Activated T-helper 17 cell treated with anti-CD3 and anti-CD28 coated beads, Interleukin-2, amount 50 U/mL, for 72 hours (primary cell): ENCODE measurements at places on chromosomes 12 and 14. TPM values are rescaled to one million over a fixed set of nuclear protein-coding genes. Genes with fewer than 3 reads are reported as not detected.

- peak; percentile 64 for ATAC-seq
Measured at GRCh38 chr14:92783813-92784431, 10.2 kb upstream of the GOLGA5 start.

DNA sequence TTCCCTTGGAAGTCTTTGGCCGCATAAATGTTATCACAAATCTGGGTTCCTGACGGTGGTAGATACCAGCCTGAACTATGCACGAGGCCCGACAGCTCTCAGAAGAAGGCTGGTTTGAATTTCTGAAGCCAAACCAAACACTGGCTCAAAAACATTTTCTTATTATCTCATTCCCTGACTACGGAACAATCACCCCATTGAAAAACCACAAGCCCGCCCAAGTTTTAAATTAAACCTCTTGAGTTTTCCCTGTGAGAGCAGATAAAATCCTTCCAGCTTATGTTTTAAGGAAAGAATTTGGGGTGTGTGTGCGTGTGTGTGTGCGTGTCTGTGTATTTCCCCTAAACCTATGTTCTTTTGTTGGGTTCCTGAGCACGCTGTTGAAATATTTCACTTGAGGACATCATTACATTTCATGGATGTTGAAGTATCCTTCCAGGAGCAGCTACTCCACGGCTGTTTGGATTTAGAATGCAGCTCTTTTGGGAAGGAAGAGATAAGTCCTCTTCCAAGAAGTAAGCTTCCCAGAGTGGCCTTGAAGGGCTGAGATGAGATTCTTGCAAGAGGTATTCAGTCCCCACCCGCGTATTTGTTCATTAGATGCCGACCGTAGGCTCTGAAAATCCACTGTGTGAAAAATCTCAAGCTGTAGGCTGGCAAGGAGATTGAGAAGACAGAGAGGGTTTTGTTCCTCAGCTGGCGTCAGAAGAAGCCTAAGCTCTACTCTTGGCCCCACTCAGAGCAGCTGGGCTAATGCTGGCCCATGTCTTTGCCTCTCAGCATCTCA is 131.0 kb upstream of the NCOR2 start:
- no peak for ATAC-seq

DNA sequence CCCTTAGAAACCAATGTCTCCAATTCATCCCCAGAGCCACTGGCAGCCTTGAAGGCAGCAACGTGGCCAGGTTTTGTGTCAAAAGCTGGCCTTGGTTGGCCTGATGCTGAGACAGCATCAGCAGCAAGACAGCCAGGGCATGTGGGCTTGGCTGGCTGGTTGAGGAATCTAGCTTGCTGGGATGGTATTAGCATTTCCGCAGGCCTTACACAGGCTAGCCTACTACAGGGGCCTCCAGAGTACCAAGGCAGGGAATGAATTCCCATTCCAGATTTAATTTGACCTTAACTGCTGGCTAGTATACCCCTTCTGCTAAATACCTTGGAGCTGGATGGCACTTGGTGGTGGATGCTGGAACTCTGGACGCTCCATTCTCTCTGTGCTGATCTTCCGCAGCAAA is 15.8 kb downstream of the NGDN start:
- ATAC-seq: no peak

- no peak for ATAC-seq
Measured at GRCh38 chr12:84969226-84969625, 56.6 kb upstream of the SLC6A15 start.

DNA sequence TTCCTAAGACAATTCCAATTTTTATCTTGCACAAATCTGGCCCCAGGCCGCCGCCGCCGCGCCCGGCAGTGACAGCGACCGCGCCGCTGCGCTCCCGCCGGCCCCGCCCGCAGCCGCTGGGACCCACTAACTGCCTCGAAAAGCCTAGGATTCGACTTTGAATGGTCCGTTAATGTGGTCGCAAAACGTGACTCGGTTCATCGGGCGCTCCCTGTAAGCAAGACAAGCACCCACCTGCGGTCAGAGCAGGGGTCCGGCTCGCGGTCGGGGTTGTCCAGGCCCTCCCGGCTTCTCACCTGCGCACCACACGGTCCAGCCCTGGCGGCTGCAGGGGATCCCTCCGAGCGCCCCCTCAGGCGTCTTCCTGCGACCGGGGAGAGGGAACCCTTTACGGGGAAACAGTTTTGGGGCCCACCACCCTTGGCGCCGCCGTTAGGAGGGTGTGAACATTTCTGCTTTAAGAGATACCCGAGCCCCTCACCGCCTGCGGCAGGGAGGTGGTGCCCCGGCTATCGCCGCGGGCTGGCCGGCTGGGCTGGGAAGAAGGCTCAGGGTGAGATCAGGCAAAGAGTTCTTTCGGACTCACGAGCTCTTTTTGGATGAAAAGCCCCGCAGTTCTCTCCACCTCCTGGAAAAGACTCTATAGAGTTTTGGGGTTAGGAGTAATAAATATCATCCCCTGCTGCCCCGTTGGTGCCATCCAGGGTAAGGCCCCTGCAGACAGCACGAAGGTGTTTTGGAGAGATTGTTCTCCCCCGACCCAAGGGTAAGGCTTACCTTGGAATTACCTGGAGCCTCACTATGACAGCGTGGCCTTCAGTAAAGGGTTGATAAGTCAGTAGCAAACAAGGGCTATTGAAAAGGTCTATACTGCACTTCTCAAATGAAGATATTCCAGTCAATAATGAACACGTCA is 13.6 kb upstream of the FOXJ2 start:
- peak; percentile 43 for ATAC-seq

DNA sequence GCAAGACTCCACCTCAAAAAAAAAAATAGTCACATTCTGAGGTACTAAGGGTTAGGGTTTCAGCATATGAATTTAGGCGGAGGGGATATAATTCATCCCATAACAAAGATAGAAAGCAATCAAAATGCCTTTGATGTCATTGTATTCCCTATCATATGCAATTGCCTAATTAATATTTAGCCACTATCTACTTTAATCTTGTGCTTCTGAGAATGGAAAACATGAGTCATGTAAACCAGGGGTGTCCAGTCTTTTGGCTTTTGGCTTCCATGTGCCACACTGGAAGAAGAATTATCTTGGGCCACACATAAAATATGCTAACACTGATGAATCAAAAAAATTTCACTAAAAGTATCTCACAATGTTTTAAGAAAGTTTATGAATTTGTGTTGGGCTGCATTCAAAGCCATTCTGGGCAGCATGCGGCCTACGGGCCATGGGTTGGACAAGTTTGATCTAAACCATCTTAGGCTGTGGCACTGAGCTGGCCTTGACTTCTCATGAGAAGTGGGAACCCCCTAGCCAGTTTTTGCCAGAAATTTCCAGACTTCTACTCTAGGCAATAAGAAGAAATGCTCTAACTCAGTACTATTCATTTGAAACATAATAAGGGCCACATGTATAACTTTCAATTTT is 219.8 kb downstream of the PTPRO start:
- no peak for ATAC-seq

GRCh38 chr14:100374270-100374669 is 51.1 kb downstream of the SLC25A47 start:
- ATAC-seq: no peak

GRCh38 chr12:95506707-95507523 is 33.0 kb downstream of the METAP2 start:
- no peak for ATAC-seq

DNA sequence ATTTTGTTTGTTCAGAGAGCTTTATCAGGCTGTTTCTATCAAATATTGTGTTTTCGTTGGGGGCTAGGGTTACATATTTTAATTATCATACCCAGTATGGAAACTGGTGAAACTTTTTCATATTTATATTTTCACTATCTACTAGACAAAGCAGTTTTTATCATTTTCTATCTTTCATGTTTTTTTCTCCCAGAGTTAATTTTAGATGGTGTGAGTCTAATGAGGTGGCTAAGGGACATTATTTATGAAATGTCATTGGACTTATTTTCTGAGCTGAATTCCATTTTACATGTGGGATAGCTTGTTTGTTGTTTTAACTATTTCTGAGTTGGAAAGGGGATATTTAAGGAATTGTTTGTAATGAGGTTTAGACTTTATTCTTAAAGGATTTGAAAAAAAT is 100.3 kb downstream of the TMTC2 start:
- ATAC-seq: no peak

DNA sequence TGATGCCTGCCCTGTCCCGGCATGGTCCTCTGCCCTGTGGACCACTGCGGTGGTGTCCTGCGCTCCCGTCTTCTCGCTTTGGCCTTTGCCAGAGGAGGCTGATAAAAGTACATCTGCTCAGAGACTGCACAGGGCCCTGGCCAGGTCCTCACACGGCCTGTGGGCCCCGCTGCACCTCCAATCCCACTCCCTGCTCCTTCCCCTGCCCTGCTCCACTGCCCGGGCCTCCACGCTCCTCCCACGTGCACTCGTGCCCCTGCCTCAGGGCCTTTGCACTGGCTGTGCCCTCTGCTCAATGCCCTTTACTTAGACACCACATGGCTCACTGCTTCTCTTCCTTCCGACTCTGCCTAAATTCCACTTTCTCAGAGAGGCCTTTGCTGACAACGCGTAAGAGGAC is 49.3 kb upstream of the BEGAIN start:
- ATAC-seq: no peak

GRCh38 chr14:36320897-36321381 is 502 bp upstream of the MBIP start:
- ATAC-seq: peak; percentile 4

- ATAC-seq: no peak
Measured at GRCh38 chr14:90715495-90715894, 100.7 kb downstream of the TTC7B start.

- ATAC-seq: no peak
Measured at GRCh38 chr14:22822016-22822570, 6.9 kb upstream of the SLC7A7 start.

- no peak for ATAC-seq
Measured at GRCh38 chr14:49363821-49364751, 222.1 kb downstream of the RPS29 start.

DNA sequence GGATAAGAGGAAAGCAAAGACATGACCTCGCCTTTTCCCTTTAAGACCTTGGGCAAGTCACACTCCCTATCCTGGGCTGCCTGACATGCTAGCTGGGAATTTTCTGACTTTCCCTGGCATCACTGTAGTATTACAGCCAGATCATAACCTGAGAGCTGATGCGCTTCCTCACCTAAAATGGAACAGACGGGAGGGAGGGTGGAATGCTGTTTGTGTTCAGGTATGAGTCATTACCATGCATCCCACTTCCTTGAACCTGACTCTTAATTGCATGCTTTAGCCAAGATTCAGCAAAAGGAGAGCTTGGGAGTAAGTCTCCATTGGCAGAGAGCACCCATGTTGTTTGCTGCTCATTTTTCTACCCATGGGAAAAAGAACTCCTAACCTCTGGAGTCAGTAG is 156.5 kb downstream of the KCNK10 start:
- ATAC-seq: no peak

DNA sequence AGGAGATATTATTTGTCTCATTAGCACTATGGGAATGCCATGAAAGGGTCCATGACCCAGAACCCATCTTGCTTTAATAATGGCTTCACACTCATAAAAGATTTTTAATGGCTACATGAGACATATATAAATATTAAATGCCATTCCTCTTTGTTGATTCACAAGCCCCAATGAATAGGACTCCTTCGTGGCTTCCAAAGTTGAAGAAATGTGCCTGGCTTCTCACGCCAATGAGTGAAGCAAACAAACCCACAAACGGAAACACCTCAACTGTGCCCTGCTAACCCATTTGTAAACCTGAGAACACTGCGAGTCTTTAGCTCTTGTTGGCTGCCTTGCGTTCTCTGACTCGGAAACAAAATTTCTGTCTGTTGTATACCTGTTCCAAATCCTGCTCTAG is 381.7 kb upstream of the DDHD1 start:
- no peak for ATAC-seq

GRCh38 chr14:103393676-103394626 is 8.7 kb downstream of the MARK3 start:
- no peak for ATAC-seq

GRCh38 chr14:61934385-61934784 is 172.2 kb downstream of the SNAPC1 start:
- peak; percentile 90 for ATAC-seq

GRCh38 chr12:51970904-51971646 is 19.6 kb downstream of the ACVR1B start:
- peak; percentile 90 for ATAC-seq

- no peak for ATAC-seq
Measured at GRCh38 chr12:112122823-112123690, 2.3 kb upstream of the TRAFD1 start.

GRCh38 chr12:108810636-108811035 is 46.7 kb downstream of the SSH1 start:
- no peak for ATAC-seq

DNA sequence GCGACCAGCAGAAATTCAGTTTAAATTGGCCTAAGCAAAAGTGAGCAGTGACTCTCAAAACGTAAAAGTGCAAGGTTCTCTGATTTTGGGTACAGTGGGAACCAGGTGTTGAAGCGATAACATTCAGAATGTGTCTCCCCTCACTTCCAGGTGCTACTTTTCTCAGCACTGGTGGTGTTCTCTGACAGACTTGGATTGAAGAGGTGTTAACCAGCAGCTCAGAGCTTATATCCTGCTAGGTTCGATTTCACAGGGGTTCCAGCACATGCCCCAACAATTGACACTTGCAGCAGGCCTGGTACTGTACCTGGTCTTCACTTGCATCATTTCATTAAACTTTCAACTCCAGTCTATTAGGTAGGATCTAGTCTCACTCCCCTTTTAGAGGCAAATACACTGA is 680.2 kb downstream of the VRK1 start:
- no peak for ATAC-seq

DNA sequence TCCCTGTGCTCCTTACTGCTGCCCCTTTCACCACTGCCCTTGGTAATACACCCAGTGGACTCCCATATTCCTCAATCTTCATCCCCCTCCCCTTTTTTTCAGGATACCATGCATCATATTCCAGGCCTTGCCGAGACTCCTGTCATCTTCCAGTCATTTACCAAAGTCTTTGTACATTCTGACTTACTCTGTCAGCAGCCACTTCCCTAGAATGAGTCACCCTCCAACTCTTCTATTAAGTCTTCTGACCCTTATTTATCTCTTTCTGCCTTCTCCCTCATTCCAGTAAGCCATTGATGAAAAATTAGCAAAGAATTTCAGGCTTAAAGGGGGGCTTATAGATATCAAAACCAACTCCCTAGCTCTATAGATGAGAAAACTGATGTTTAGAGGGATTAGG is 128.0 kb downstream of the STXBP6 start:
- ATAC-seq: no peak

OTOGL gene
- not detected for total RNA-seq

NPFF gene
- not detected for total RNA-seq

OLR1 gene
- not detected for total RNA-seq

KCNK13 gene
- 0.11 TPM for total RNA-seq

LUM gene
- total RNA-seq: not detected

MGP gene
- not detected for total RNA-seq

HVCN1 gene
- 1.7 TPM for total RNA-seq

KRT2 gene
- total RNA-seq: not detected
